ENCODE measurements at places on chromosomes 7 and 10.

- peak; percentile 1 for DNase-seq
Measured at GRCh38 chr10:1316809-1317143, 260.6 kb downstream of the WDR37 start.

GRCh38 chr7:132390705-132391104 lies 185.6 kb downstream of the PLXNA4 start:
- DNase-seq = peak; percentile 13

DNA sequence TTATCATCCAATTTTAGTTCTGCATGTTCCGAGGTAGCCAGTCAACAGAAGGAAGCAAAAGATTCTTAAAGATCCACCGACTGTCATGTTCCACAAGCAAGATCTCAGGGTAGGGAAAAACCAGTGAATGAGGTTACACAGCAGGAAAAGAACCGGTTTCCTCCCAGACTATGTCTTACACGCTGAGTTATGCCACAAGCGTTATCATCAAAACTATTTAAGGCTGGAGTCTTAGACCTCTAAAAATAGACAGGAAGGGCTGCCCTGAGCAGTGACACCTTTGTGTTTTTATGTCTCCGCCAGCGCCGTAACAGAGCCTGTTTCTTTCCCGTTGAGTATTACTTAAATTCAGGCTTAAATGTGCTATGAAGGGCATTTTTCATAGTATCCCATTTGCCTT lies 48.3 kb downstream of the PROSER2 start:
- DNase-seq = no peak

GRCh38 chr7:55253188-55253587 lies 111.9 kb upstream of the LANCL2 start:
- DNase-seq = no peak

DNA sequence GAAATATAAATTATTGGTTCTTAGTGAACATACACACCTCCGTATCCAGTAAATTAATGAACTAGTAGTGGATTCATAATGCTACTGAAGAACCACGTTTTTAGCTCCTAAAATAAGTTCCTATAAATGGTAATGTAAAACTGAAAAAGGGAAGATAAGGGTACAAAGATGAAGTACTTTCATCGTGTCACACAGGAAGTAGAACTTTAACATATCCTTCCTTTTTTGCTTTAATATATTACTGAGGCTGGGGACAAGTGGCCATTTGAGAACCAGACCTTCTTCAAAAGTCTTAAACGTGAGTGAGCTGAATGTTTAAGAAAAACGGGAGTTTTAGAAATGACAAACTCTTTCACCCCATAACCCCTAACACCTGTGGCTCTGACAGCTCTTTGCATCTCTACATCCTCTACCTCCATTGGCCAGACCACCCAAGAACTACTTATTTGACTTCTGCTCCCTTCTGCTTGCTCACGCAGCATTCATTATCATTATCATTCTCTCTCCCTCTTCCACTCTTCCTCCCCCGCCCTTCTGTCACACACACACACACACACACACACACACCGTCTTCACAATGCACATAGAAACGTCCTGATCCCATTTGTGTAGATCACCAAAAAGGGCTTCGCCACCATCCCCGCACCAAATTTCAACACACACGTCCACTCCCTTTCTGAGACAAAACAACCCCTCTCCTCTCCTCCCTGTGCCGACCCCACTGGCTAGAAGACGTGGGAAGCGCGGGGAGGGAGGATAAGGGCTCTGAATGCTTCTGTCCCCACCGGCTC lies 677 bp downstream of the SKAP2 start:
- DNase-seq = no peak

GRCh38 chr7:17674943-17675608 lies 265.2 kb downstream of the SNX13 start:
- DNase-seq = peak; percentile 61

GRCh38 chr10:119859420-119860258 lies 13.0 kb downstream of the MCMBP start:
- peak; percentile 79 for DNase-seq

- peak; percentile 39 for DNase-seq
Measured at GRCh38 chr7:120993553-120994191, 5.2 kb downstream of the CPED1 start.

DNA sequence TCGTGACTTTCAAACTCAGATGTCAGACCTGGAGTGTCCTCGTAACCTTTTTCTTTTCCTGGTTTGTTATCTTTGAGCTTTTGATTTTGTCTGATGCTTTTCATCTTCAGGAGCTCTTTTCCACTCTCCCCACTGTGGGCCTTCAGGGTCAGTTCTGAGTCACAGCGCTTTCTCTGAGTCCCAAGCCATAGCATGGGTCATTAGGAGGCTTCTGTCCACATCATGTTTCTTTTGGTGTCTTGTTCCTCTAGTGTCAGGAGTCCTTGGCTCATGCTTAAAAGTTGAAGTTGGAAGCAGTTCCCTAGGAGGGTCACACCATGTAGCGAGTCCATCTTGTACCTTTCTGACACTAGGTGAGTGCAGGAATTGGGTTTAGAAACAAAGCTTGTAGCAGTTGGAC lies 40.3 kb downstream of the DAGLB start:
- no peak for DNase-seq

DNA sequence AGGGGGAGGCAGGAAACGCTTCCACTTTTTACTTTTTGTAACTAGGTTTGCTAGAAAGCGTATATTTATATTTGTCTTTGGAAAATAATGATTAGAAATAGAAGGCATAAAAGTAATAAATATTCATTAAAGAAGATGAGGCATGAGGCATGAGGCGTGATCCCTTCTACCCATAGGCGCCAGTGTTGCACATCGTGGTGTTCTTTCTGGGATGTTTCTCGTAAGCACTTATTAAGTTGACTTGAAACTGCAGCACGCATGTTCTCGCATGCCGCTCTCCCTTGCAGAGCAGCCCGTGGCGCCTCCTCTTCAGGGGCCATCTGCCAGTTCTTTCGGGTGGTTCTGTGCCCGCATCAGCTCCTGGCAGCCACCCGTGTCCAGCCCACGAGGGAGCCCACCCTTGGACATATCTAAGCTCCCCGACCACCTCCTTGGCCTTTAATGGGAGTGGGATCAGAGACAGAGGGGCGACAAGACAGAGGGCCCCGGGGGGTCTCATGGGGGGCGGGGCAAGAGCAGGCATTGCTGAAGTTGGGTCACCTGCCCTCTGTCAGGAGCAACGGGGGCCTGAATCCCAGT lies 28.5 kb upstream of the CSGALNACT2 start:
- no peak for DNase-seq

DNA sequence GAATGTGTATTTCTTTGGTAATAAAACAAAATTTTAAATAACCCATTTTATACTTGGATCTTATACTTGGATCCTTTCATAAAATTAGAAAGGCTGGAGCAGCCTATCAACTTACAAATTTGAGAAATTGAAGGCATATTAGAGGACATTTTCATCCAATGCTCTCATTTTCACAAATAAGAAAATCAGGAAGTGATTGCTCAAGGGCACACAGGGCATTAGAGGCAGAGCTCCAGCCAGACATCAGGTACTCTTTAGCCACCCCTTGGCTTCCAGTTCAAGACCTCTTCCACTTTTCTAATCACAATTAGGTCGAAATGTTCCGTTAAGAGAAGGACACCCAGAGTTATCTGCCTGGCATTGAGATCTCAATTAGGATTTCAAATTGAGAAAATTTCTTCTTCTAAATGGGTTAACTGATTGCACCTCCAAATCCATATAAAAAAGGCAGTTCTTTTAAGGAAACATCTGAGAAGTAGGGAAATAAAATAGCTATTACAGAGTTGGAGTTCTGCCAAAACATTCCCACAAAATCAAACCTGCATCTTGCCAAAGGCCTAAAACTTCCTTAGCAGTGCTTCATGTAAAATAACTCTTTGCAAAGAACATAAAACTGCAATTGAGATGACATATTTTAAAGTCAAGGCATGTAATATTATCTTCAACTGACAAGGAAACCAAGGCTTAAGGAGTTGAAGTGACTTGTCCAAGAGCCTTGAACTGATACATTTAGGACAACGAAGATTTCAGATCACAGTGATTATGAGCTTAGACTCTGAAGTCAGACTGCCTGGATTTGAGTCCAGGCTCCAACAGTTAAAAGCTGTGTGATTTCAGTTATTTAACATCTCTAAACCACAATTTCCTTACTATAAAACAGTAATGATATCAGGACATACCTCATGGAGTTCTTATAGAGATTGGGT lies 2.4 kb downstream of the ACTA2 start:
- peak; percentile 19 for DNase-seq

GRCh38 chr7:128982105-128982504 lies 44.4 kb downstream of the IRF5 start:
- no peak for DNase-seq

- DNase-seq = peak; percentile 41
Measured at GRCh38 chr7:134992626-134993179, 6.4 kb downstream of the AGBL3 start.

GRCh38 chr7:77331938-77332695 lies 84.0 kb downstream of the GSAP start:
- peak; percentile 94 for DNase-seq

- no peak for DNase-seq
Measured at GRCh38 chr10:79242620-79243152, 104.6 kb upstream of the PPIF start.

GRCh38 chr10:3397231-3397630 lies 224.6 kb upstream of the PITRM1 start:
- DNase-seq = peak; percentile 56

- peak; percentile 92 for DNase-seq
Measured at GRCh38 chr10:129853562-129853903, 110.5 kb downstream of the EBF3 start.

GRCh38 chr10:70659306-70659705 lies 13.0 kb upstream of the ADAMTS14 start:
- DNase-seq = no peak

DNA sequence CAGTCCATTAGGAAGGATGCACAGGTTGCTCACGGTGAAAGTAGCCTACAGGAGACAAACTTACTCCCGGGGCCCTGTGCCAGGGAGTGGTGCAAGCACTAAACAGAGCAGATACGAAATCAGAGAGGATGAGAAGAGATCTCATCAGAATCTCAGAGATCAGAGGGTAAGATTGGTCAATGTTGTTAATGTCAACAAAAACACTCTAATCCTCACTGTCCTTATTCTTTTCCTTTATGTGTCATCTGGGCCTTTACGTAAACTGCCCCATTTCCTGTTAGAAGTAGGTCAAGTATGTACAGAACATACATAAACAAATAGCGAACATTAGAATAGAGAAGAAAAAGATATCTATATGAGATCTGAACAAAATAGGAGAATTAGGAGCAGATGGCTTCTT lies 163.1 kb downstream of the PPP1R17 start:
- no peak for DNase-seq

DNA sequence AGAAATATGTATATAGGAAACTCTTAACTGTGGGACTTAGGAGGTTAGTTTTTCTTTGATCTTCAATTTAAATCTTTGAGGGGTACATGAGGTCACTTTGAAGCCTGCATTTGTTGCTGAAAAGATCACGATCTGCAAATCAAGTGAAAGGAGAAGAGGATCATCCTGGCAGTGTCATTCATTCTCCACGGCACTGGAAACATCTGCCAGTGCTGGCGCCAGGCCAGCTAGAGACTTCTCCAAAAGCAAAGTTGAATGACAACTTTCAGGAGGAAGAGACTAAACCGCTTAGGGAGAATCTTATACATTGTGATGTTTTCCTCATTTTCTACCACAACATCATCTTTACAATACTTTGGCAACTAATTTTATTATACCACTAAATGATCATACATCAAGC lies 42.5 kb downstream of the MRC1 start:
- DNase-seq = no peak

GRCh38 chr10:118771976-118772375 lies 17.2 kb upstream of the CACUL1 start:
- no peak for DNase-seq

DNA sequence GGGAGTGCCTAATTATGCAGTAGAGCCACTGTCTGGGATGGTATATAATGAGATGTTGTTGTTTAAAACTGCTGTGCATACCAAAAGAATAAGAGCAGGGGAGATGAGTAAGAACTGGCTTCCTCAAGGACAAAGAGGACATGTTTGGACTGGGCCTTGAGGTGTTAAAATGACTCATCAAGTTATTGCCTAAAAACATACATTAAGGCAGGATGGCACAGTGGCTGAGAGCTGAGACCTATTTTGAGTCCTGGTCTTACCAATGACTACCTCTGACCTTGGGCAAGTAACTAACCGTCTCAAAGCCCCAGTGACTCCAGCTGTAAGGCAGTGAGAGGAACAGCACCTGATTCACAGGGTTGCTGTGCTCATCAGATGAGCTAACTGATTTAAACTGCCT lies 71.1 kb downstream of the CFAP58 start:
- DNase-seq = no peak

- no peak for DNase-seq
Measured at GRCh38 chr10:21990449-21990848, 13.1 kb downstream of the DNAJC1 start.

DNA sequence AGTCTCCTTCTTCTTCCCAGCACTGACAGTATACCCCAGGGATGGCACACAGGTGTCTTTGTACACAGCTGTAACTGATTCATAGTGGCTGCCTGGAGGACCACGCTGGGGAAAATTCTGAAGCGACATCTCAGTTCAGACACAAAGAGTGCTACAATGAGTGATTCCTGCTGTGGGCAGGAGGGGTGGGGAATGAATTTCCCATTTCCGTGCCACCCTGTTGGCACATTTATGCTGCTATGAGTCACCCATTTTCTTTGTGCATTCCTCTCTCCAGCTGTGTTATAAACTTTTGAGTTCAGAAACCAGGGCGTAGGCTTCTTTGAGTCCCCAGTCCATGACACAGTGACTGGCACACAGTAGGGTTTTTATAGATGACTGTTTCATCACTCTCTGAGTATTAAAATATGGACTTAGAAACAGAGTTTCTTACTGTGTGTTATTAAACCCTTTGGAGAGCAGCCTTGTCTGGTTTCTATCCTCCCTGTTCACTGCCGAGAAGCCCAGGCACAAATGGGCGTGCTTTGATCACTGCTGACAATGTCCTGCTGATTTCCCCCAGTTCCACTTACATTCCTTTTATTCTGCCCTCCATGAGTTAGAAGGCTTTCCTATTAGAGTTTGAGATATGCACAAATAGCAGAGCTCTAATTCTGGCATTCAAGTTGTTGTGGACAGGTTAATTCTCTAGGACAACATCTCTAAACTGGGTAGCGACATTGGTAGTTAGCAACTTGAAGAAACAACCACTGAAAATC lies 24.0 kb upstream of the NPS start:
- peak; percentile 74 for DNase-seq

DNA sequence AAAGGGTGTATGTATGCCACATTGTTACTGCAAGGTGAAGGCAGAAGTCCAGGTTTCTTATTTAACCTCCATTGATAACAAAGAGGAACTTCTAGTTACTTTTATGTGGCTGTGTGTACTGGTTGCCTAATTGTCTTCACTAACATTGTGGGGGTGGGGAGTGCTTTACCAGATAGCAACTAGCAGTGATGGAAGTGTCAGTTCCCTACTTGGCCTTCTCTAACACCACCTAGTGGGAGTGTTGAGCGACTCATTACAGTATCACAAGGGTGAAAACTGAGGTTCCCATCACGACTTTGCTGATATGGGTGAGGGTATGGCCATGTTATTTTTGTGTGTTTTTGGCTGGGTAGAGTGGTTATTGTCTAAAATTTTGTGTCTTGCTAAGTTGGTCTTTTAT lies 274.4 kb downstream of the THSD7A start:
- DNase-seq = peak; percentile 69

GRCh38 chr10:14625765-14626525 lies 148.8 kb downstream of the FAM107B start:
- no peak for DNase-seq

- DNase-seq = no peak
Measured at GRCh38 chr7:155526225-155526624, 20.1 kb downstream of the CNPY1 start.

Measured in renal cortical epithelial cell (primary cell).